ENCODE measurements at places on chromosomes 4 and X.

DNA sequence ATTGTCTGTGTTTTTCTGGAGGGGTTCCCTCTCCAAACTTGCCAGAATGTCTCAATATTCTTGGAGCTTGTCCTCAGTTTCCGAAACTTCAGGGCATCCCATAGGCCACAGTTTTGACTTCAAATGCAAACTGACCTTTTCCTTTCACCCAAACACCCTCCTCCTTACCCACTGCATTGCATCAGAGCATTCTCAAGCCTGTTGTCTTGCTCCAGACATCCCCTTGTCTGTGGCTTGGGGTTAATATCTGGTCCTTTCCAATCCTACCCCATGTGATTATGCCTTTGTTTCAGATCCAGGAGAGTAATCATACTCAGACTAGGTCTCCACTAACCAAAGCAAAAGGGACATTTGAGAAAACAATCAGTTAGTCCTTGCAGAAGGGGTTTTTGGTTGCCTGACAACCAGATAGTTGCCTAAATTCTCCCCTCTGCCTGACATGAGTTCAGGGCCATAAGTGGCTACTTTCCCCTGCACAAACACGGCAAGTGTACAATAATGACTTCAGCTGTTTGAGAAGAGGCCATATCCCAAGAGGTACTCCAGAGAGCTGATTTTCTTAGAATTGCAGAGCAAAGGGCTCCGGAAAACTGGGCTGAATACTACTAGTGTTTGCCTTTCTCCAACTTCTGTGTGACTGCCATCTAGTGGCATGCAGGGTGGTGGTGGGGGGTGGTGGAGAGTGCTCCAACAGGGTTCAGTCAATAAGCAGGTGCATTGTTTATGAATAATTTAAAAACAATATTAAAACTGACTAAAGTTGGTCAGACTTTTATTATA is 130.2 kb downstream of the CHRDL1 start:
- no peak for DNase-seq

GRCh38 chrX:8748855-8749254 is 16.9 kb upstream of the ANOS1 start:
- DNase-seq, result peak; percentile 15

GRCh38 chrX:111328858-111329257 is 58.6 kb upstream of the CAPN6 start:
- no peak for DNase-seq

DNA sequence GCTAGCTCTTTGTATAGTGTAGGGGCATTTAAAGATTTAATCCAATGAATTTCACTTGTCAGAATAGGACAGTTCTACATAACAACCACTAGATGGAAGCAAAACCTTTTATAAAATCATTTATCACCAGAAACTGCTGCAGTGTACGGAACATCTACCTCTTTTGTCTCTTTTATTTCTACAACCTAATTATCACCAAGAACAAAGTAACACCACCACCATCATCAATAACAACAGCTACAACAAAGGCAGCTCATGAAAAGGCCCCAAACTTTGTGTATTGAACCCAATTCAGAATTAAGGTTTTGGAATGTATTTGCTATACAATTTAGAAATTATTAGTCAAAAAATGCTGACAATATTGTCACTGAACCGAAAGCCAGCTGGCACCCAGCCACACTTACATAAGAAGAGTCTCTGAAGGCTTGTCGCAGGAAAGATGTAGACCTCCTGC is 260.9 kb upstream of the RPS6KA3 start:
- DNase-seq, result peak; percentile 31

GRCh38 chrX:136866337-136867095 is 14.0 kb downstream of the RBMX start:
- no peak for DNase-seq

DNA sequence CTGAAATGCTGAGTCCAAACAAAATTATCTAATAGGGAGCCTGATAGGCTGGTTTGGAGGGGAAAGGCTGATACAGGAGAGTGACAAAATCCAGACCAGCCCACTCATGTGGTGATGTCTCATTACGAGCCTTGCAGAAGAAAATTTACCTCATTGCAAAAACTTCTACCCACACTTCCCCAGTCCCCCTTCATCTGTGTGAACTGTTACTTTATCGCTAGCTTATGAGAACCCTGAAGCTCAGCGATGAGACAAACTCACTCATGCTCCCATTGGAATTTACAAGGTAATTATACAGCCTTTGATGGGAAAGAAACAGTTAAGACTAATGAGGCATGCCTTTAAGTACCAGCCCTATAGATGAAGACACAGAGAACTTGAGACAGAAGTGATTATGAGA is 76.1 kb downstream of the ARHGAP6 start:
- no peak for DNase-seq

DNA sequence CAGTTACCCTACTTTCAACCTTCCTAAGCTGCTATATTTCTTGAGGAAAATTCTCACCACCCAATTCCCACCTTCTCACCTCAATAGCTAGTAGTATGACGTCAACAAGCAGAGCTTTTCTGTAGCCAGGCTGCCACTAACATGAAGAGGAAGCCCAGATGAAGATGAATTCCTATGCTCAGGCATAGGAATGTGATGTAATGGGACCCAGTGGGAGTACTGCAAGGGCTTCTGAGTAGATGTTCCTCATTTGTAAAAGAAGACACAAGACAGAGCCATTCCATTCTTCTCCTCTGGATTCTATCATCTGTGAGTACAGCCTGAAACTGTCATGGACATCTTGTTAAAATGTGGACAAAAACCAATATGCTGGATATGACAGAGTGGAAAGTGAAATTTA is 81.6 kb upstream of the KLF3 start:
- DNase-seq, result no peak

DNA sequence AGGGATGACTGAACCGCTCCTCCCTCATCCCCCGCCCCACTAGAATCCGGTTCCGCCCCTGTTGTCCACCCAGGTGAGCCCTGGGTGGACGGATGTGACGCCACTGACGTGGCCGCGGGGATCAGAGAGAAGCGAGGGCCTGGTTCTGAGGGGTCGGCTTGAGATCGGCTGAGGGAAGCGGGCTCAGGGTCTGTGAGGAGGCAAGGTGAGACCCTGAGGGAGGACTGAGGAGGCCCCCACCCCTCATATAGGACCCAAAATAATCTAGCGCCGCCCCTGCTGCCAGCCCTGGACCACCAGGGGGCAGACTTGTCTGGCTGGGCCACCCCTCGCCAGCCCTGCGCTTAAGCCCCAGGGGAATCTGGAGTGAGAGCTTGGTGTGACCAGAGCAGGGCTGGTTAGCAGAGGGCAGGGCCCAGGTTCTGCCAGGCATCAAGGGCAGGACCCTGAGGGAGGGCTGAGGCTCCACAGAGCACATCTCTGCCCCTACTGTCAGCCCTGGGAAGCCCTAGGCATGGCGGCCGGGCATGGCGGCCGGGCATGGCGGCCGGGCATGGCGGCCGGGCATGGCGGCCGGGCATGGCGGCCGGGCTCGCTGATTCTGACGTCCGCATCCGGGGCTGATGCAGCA is at the start of gene MAGEA8:
Gene MAGEA8, plus strand, starts transcription at position 103 of the 631 bp plus-strand sequence. CDS start 3,090 bp downstream, outside the sequence.
- no peak for DNase-seq

- DNase-seq, result no peak
Observed at GRCh38 chr4:153297116-153297515, 47.4 kb upstream of the MND1 start.

DNA sequence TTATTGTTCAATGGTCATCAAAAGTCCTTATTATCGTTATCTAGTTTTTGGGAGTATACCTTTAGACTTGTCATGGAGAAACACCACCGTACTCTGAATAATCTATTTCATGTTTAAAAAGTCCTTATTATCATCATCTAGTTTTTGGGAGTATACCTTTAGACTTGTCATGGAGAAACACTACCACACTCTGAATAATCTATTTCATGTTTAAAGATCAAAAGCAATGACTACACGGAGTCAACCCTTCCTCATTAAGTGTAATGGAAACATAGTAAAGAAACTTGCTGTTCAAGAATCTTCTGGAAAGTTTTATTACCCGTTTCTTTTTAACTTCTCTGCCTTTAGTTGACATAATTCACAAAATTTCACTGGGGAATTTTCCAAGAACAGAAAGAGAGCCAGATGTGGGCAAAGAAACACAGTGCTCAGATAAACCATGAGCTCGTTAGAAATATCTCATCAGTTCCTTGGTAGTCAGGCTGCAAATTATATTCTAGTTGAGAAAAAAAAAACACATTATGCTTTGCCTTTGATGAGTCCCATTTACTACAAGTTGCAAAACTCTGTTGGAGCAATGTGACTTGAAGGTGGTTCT is 158.8 kb downstream of the AFAP1 start:
- DNase-seq, result no peak

Data from CD4-positive, alpha-beta memory T cell (primary cell).